Stimulated activated CD4-positive, alpha-beta T cell treated with anti-CD3 and anti-CD28 coated beads, Interleukin-4, amount 100 ng/mL, for 24 hours (primary cell): ENCODE measurements at places on chromosomes 6 and 20.

DNA sequence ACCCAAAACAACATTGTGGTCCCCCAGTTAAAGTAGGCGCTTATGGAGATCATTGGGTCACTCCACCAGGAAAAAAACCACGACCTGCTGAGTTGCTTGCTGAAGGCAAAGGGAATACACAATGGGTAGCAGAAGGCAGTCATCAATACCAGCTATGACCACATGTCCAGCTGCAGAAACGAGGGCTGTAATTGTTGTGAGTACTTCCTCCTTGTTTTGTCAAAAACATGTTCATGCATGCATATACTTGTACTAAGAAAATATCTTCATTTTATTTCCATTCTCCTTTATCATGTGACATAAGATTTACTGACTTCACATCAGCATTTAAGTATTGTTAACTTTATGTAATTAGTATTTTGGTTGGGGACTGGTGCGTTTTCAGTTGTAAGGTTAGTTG is 16.9 kb downstream of the SERINC1 start:
- no peak for DNase-seq

- no peak for DNase-seq
Measured at GRCh38 chr20:1287787-1288569, 21.9 kb downstream of the SNPH start.

DNA sequence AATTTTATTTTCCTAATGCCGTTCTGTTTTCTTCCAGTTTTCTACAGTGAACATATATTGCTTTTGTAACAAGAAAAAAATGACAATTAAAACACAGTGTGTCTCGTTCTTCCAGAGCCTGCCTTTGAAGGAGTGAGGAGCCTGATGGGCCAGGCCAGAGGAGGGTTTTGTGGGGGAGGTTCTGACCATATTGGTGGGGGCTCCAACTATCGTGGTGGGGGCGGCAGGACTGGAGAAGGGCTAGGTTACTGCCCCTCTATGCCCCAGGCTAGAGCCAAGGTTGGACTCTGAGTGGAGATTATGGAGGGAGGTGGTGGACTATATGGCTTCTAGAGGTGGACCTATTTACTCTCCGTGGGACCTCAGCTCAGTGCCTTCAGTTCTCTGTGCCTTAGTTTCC is 24.0 kb downstream of the DLGAP4 start:
- DNase-seq, result no peak

- no peak for DNase-seq
Measured at GRCh38 chr6:56356426-56356825, 109.0 kb upstream of the COL21A1 start.

GRCh38 chr20:35972462-35972861 is 4.1 kb downstream of the CNBD2 start:
- DNase-seq, result no peak

DNA sequence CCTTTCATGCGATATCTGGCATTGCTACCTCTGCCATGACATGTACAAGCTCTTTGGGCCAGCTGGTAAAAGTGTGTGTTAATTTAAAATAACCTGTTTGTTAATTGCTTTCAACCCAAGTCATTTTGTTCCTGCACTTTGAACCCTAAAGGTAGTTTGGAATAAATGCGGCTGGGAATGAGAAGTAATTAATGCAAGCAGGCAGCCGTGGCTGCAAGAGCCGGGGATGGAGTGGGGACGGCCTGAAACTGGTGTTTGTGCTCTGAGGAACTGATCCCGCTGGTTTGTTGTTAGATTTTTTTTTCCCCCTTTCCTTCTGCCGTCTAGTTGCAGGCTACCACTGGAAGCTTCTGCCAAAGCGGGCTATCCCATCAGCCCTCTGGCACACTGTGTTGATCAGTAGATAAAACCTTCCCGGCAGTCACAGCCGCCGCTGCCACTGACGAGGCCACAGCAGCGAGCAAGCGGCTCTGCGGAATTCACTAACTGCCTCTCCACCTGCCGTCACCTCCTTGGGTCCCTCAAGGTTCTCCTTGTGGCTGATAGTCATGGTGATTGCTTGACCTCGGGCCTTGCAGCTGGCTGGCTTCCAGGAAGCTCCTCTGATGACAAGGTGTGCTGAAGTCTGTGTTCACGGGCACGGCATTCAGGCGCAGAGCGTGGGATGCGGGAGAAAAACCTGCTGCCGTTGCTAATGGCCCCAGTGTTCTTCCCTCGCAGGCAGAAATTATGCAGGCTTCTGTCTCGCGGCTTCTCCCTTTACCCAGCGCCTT is 315.9 kb downstream of the TFAP2A start:
- DNase-seq, result no peak

GRCh38 chr6:82906951-82907350 is 158.7 kb downstream of the UBE3D start:
- no peak for DNase-seq

DNA sequence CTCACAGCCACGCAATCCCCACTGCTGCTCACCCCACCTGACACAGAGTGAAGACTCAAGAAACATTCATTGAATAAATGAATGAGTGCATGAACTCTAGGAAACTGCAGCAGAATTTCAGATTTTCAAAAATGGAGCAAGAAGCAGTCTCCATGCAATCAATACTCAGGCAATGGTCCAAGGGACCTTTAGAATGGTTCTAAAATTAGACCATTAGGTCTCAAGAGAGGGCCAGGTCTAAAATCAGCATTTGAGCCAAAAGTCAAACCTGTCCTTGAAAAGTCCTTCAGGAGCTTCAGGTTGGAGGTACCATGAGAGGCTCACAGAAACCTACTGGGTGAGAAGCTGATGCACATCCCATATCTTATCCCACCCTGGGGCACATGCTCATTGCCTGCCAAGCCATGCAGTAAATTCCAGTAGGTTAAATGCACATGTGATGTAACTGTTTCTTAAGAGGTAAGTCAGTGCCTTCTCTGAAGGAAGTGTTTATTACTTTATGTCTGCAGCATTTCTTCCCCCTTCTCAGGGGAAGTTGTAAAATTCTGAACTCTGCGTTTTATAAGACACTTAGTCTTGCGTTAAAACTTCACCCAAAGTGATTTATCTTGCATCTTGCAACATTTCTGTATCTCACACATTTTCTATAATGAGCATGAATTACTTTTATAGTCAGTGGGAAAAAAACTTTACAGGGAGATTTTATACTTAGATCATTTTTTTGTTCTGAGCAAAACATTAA is 126.6 kb downstream of the ADAT2 start:
- no peak for DNase-seq

DNA sequence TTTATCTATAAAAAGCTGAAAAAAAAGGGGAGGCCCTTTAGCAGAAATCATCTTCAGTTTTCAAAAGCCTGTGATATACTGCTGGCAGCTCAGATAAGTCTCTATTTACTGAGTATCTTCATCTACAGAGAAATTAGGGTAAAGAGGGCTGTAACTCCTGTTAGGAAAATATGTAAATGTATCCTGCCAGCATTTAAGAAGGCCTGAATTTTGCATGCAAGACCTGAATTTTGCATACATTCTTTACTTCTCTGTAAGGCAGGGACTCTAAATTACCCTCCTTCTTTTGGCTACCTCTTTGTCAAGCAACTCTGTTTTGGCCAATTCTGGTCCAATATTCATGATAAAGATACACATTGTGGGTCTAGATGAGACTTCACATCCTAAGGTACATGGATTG is 150.6 kb upstream of the SPACA1 start:
- no peak for DNase-seq

GRCh38 chr6:33815854-33816253 is 12.1 kb upstream of the MLN start:
- no peak for DNase-seq

GRCh38 chr6:139545206-139546105 is 171.0 kb upstream of the CITED2 start:
- DNase-seq, result no peak

DNA sequence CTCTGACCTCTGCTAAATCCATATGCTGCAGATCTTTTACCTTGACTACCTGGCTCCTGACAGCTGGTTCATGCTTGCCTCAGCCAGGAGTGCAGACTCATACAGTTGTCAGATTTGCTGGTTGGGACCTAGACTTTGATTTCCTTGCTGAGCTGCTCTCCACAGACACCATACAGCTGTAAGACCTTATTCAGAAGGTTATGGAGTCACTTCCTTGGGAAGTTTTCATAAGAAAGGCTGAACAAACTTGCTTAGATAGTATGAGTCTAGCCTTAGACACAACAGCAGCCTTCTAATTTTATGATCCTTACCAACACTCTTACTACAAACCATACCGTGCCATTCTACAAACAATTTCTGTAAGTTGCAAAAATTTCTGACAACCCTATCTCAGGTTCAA is 102.9 kb downstream of the EDN1 start:
- no peak for DNase-seq

- DNase-seq, result no peak
Measured at GRCh38 chr20:32062776-32063170, 10.7 kb downstream of the HCK start.

DNA sequence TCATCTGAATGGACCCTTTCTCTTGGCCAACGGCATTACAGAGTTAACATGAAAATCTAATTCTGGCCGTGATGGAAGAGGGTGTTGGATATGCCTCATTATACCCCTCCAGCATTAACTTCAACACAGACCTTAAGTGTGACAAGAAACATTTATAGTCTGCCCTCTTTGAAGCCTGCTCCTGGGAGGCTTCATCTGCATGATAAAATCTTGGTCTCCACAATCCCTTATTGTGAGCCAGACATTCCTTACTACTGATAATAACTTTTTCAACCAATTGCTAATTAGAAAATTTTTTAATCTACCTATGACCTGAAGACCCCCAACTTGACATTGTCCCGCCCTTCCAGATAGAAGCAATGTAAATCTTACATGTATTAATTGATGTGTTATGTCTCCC is 9.3 kb upstream of the HBS1L start:
- DNase-seq, result no peak

DNA sequence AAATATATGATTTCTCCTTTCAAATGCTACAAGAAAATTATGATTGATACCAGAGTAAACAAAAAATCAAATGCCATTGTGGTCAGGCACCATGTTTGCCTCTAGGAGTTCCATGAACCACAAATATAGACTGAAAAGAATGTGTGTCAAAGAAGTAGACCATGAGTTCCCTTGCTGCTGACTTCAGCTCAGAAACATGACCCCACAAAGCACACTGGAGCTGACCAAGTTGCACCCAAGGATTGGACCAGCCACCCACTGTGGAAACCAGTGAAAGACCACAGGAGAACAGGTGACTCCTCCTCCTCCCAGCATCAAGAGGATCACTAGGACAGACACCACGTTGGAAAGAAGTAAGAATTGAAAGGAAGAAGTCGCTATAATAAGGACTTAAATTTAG is 90.8 kb upstream of the TENT5A start:
- no peak for DNase-seq

- no peak for DNase-seq
Measured at GRCh38 chr6:46136831-46137230, 7.0 kb downstream of the ENPP4 start.

DNA sequence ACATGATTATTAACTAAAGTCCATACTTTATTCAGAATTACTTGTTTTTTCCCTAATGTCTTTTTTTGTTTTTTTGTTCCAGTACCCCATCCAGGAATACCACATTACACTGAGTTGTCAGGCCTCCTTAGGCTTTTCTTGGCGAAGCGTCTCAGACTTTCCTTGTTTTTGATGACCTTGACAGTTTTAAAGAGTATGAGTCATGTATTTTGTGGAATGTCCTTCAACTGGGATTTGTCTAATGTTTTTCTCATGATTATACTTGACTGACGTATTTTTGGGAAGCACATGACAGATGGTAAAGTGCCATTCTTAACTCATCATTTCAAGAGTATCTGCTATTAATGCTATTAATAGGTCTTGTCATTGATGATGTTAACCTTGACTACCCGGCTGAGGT is 23.6 kb downstream of the ENPP1 start:
- DNase-seq, result no peak

- no peak for DNase-seq
Measured at GRCh38 chr20:62354811-62355341, 12.2 kb downstream of the LAMA5 start.

DNA sequence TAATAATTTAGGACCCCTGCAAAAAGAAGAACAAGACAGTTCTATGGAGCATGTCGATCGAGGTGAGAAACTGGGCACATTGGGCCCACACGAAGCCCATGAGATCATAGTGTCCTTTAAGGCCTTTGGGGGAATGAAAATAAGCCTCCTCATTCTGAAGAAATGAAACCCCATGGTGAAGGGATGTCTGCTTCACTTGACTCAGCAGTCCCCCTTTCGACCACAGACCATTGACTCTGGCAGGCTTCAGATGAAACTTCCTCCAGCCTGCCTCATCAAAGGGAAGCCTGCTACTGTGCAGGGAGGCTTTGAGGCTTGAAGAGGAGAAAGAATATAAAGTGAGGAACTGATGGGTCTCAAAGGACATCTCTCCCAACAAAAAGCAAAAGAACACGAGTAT is 144.2 kb upstream of the FBXL4 start:
- no peak for DNase-seq

- DNase-seq, result no peak
Measured at GRCh38 chr6:25263657-25264056, 15.5 kb upstream of the CARMIL1 start.

DNA sequence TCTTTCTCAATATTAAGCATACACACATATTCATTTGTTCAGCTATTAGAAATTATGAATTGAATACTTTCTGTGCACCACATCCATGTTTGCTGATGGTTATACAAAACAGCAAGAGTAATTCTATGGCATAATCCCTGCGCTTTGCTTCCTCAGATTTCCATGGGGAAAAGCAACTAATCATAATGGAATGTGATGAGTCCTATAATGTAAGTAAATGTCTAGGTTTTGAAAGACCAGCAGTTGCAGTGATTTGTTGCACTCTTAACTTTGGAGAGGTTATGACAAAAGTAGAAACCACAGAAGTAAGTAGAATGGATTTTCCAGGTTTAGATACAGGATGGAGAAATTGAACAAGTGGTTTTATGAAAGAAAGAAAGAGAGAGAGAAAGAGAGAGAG is 652.1 kb downstream of the CBLN4 start:
- no peak for DNase-seq

DNA sequence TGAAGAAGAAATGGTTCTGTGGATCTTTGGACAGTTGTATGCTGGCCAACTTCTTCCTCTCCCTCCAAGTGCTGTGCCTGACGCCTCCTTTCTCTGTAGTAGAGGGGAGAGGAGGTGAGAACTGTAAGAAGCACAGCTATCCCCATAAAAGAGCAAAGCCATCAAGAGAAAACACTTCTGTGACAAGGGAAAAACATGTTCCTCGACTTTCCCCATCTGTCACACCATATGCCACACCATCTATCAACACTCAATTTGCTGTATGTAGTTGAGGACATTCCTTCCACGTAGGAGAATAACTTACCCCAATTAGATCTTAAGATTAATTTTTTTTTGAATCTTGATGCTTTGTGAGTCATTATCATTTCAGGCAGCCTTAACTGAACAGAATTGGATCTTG is 156.2 kb upstream of the PLCB4 start:
- DNase-seq, result no peak
